T1000 (cell line): ENCODE measurements at places on chromosomes 1 and 21.

DNA sequence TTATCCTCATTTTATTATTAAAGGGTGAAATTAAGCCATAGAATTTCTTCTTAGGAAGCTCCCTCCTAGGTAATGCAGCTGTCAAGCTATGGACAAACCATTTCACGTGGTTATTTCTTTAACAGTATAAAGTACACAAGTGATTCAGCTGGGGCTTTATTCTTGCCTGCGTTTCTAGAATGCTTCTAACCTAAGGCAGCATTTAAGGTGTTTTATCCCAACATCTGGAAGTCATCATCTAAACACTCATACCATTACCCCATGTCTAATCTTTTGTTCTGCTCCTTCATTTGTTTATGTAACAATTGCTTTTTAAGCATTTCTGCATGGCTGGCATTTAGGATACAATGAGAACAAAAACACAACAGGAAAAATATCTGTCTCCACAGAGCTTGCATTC is 829.2 kb upstream of the ADAMTS5 start:
- no peak for DNase-seq

DNA sequence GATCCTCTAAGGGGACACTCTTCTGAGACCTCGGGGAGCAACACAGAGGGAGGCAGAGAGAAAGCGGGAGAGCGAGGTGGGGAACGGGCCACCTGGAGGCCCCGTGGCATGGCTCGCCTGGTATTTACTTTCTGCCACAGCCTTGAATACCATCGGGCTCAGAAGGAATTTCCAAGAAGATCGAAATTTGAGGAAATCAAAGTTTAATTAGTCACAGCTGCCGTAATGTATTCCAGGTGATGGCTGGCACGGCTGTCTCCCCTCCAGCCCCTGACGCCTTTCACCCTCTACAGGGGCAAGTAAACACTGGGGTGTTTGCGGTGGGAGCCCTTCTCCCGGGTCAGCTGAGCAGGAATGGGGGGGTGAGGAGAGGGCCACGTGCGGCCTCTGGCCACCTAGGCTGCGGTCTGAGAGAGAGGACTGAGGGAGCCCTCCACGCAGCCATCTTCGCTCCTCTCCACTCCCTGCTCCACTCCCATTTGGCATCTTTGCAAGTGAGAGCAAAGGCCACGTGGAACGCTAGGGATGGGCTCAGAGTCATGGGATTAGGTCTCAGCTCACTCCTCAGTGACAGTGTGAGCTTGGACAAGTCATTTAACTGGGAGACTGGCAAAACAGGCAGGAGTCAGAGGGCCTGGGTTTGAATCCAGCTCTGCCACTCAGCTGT is 125.2 kb downstream of the SYF2 start:
- DNase-seq = no peak

GRCh38 chr1:168989985-168990384 is 116.5 kb upstream of the ATP1B1 start:
- no peak for DNase-seq

GRCh38 chr1:160883581-160884513 is 1.1 kb downstream of the ITLN1 start:
- no peak for DNase-seq

- DNase-seq = no peak
These were observed 44.8 kb upstream of the KAZN start for GRCh38 chr1:14553711-14554110.

- no peak for DNase-seq
These were observed 18.4 kb upstream of the TSPAN2 start for GRCh38 chr1:115107516-115108260.

DNA sequence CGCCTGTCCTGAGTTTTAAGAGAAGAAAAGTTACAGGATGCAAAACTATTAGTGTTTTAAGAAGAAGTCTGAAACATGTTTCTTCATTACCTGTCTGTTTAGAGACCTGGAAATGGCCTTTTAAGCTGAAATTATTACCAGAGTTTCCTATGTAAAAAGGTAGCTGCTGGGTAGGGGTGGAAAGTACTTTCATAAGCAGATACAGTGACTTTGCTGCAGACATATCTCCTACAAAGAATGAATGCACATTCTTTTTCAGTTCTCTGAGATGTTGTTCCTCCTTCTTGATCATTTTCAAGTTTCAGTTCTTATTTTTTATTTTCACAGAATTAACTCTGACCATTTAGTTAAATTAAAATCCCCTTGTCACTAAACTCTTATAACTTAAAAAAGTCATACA is 1329.6 kb downstream of the KCNT2 start:
- DNase-seq = no peak

DNA sequence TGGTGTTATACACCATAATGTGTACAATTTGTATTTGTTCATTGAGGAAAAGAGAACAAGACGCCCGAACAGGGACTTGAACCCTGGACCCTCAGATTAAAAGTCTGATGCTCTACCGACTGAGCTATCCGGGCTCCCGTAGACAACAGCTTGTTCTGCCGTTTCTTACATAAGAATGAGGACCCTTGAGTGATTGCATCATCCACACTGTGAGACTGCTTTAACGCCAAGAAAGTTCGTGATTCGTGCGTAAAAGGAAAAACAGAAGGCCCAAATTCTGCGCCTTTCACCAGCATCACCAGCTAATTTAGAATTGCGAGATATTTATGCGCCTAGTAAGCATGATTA is 9.3 kb upstream of the MDM4 start:
- peak; percentile 92 for DNase-seq

- no peak for DNase-seq
These were observed 86.4 kb upstream of the IGSF21 start for GRCh38 chr1:18021242-18021641.

DNA sequence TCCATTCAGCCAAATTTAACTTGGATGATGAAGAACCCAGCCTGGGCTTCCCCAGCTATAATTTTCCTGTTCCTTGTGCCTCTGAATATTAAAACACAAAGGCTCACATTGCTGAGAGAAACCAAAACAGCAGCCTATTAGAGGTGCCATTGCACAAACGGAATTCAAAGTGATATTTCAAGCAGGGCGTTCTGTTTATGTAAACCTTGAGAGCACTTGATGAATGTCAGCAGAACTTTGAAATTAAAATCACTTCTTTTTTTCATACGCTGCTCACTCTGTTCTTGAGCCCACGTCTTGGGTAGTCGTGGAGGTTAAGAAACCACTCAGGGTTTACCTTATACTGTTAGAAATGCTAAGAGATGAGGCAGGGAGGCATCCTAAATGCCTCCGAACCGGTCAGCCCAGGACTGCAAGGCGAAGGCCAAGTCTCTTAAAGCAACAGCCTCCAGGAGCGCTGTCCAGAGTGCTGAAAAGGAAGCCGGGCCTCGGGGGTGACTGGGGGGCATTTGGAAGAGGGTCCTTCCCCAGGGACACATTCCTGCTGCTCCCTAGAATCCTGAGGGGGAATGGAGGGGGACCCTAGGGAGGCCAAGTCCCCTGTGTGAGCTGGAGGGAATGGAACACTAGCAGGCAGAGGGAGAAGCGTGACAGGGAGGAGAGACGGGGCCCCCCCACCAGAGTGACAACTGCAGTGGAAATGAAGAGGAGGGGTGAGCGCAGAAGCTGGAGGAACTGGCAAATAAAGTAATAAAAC is 154.8 kb upstream of the VAMP3 start:
- DNase-seq = no peak

DNA sequence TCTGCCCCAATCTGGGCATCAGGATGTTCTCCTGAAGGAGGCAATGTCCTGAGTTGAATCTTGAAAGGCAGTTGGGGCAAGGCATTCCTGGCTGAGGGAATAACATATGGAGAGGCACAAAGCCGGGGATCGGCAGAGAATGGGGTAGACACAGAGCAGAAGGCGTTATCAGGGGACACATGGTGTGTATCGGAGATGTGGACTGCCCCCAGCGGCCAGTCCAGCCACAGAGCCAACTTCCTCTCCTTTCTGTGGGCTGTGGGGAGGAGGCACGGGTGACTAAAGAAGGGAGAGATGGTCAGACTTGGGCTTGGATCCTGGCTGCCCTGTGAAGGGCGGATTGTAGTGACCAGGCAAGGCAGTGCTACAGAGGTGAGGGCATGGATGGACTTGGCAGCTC is 32.1 kb downstream of the FOXD2 start:
- no peak for DNase-seq

DNA sequence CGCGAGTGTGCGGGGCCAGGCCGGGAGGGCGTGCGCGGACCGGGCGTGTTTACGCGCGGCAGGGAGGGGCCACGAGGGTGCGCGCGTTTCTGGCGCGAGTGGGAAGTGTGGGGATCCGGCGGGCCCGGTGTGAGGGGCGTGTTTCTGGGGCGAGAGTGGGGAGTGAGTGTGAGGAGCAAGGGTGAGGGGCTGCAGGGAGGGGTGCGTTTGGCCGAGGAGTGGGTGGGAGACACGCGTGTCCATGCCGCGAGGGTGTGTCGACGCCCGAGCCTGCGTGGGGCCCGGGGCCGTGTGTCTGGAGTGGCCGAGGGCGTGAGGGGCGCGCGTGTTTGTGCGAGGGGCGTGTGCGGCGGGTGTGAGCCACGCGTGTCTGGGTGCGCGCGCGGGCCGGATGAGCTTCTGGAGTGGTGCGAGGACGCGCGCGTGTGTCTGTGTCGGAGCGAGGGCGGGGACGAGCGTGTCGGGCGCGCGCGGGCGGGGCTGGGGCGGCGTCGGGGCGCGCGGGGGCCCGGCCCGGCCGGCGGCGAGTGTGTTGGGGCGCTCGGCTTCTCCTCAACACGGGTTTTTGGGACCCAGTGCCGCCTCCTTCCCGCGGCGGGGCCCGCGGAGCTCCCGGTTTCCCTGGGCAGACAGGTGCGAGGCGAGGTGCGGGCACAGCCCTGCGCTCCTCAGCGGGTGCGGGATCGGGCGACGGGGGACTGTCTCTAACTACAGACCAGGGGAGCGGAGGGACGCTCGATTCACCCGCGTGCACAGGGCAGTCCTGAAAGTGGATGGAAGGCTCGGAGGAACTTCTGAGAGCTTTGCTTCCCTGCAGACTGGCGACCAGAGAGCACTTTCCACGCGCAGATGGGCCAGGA is 65.8 kb upstream of the VAMP3 start:
- DNase-seq = no peak

DNA sequence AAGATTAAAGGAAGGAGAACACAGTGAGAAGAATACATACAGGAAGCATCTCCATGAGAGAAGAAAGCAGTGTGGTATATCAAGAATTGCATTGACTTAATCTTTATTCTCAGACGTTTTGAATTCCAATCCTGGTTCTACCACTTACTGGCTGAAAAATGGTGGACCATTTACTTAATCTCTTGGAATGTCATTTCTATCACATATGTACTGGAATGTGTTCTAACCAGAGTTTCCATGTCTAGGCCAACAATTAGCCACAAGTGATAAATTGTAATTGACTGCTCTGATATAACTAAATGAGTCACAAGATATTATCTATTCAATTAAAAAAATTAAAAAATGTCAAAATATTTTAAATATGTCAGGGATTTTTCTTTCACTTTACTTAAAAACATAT is 626.1 kb downstream of the PTPRC start:
- DNase-seq = no peak

- DNase-seq = peak; percentile 73
These were observed 165.3 kb downstream of the TOMM20 start for GRCh38 chr1:234963180-234963903.

DNA sequence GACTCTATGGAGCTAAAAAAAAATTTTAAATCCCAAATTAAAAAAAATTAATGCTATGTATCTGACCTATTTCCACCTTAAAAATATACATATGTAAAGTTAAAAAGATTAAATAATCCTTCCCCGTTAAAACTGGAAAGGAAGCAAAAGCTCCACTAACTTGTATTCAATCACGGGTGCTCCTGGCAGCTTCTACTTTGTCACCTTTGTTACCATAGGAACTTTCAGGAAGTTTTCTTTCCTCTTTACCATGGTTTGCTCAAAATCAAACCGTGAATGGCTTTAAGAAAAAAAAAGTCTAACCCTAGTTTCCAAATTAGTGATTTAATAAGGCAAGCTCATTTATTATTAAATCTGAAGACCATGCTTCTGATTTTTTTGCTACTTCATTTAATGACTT is 3.5 kb downstream of the GPATCH2 start:
- no peak for DNase-seq

- DNase-seq = no peak
These were observed 142.5 kb downstream of the SYT2 start for GRCh38 chr1:202567738-202568137.

DNA sequence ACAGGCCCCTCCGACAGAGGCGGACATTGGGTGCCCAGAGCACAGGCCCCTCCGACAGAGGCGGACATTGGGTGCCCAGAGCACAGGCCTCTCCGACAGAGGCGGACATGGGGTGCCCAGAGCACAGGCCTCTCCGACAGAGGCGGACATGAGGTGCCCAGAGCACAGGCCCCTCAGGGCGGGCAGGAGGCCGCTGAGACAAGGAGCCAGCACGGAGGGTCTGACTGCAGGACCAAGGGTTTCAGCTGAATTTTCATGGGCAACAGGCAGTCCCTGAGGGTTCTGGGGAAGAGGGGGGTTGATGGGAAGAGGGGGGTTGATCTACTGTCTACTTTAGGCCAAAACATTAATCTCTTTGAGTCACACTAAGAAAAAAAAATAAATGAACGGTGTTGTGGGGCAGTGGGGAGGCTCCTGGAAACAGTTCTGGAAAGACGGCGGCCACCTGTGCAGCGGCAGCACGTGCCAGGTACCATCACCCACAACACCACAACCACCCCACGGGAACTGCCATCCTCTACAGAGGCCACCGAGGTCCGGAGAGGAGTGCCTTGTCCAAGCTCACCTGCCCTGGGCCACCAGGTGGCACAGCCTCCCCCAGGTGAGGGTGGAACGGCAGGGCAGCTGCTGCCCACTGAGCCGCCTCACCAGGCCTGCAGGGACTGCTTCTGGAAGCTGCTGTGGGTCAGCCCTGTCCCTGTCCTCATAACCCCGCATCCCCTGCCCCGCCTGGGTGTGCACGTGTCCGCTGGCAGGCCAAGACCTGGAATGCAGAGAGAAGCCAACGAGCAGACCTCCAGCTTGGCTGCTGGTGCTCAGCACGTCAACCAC is 20.5 kb downstream of the PRDM15 start:
- no peak for DNase-seq

DNA sequence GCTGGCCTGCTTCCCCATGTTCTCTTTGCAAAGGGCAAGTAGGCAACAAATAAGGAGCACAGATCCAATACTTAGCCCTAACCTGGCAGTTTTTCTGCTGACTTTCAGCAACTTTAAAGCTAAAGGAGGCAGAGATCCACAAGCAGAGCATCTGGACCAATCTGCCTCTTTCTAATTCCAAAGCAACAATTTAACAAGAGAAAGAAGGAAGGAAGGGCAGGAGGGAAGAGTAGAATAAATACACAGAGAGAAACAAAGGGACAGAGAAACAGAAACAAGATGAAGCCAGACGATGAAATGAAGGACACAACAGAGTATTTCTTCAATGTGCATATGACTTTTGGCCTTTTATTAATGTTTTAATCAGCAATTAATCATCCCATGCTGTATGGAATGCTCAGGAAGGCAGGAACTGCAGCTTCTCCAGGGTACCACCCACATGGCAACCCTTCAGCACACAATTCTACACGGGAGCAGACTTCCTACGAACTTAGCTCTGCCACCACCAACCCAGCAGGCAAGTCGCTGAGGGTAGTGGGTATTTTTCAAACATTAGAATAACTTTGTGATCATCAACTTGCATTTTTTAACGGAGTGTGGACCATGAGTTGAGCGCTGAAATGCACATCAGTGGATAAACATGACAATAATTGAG is 15.3 kb downstream of the CLCC1 start:
- no peak for DNase-seq
